ENCODE measurements at places on chromosomes 12 and 14.

DNA sequence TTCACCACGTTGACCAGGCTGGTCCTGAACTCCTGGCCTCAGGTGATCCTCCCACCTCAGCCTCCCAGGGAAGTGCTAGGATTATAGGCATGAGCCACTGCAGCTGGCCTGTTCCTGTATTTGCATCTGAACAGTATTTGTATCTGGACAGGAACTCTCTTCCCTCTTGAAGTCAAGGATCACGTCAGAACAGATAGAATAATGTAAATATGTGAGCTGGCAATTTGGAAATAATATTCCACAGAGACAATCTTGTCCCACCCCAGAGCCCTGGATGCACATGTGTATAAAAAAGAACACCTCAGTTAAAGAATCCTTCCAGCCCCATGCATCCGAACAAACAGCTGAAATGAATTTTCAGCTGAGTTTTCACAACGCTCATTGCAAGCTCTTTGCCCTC, 118.3 kb downstream of the VEZT start:
- no peak for DNase-seq

- DNase-seq: no peak
These were observed 130.0 kb downstream of the TMEM117 start for GRCh38 chr12:43965899-43966298.

- no peak for DNase-seq
These were observed at the start of gene PRKD1 for GRCh38 chr14:29927376-29928116. PRKD1 (minus strand) TSS chr14:29927847.

DNA sequence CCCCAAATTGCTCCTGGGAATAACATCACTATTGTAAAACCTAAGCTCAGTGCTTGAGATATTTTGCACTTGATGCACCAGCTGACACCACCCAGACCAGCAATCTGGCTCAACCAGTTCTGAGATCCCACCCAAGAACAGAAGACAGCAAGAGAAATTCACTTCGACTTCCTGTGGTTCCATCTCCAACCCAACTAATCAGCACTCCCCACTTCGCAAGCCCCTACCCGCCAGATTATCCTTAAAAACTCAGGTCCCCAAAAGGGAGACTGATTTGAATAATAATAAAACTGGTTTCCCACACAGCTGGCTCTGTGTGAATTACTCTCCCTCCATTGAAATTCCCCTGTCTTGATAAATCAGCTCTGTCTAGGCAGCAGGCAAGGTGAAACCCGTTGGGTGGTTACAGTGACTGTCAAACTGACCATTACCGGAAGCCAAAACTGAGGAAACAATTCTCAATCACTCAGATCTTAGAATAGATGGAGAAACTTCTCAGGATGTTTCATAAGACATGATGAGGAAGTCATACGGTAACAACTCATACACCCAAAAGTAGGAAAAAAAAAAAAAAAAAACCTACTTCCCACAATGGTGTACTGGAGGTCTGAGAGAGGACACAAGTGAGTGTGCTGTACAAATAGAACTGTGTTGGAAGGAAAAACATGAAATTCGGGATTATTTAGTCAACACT, 92.4 kb downstream of the TMTC1 start:
- no peak for DNase-seq

- DNase-seq: no peak
These were observed 273.1 kb upstream of the NOVA1 start for GRCh38 chr14:26870722-26871617.

GRCh38 chr12:112117685-112118084, 7.7 kb upstream of the TRAFD1 start:
- DNase-seq: no peak

- DNase-seq: no peak
These were observed 15.0 kb upstream of the LTBP2 start for GRCh38 chr14:74627076-74627475.

- no peak for DNase-seq
These were observed 340.2 kb downstream of the C12orf75 start for GRCh38 chr12:105670672-105671071.

DNA sequence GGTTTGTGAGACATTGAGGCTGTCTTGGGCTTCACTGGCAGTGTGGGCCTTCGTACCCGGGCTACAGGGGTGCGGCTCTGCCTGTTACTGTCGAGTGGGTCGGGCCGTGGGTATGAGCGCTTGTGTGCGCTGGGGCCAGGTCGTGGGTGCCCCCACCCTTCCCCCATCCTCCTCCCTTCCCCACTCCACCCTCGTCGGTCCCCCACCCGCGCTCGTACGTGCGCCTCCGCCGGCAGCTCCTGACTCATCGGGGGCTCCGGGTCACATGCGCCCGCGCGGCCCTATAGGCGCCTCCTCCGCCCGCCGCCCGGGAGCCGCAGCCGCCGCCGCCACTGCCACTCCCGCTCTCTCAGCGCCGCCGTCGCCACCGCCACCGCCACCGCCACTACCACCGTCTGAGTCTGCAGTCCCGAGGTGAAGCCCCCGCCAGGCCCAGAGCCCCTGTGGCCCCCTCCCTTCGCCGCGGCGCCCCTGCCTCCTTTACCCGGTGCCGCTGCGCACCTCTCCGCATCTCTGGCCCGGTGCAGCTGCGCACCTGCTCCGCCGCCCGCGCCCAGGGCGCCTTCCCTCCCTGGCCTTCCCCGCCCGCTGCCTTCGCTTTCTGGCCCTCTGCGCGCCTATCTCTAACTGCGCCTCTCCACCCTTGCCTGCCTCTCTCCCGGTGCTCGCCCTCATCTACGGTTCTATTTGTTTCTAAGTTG, at the start of gene ENO2:
TSS of gene ENO2 (plus strand) at position 335 of the 701 bp plus-strand sequence. CDS start 1,253 bp downstream, outside the sequence.
- DNase-seq: no peak

DNA sequence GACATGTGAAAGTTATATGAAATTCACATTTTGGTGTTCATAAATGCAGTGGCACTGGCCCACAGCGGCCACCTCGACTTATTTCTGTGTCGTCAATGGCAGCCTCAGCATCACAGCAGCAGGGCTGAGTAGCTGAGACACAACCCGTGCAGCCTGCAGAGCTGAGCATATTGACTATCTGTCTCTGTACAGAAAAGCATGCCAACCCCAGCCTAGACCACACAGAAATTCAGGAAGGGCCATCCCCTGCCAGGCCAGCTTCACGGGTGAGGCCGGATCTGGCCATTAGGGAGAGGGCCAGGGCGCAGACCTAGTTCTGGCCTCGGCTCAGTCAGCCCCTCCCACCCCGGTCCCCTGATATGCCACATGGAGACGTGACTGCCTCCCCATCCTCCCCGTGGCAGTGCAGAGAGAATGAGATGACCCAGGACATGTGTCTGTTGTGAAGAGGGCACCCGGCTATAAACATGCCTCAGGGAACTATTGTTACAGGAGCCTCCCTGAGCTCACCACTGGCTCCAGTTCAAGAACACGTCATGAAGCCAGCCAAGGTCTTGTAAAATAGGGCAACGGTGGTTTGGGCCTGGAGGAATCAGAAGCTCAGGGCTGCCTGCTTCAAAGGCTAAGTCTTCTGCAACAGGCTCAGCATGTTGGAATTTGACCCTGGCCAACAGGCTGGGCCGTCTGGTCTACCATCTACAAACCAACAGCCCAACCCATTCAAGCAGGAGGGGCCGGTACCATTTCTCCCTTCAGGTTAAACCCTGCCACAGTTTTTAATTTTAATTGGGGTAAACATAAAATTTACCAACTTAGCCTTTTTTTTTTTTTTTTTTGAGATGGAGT, 25.5 kb downstream of the SCARB1 start:
- peak; percentile 97 for DNase-seq

- DNase-seq: no peak
These were observed 66.5 kb upstream of the MAX start for GRCh38 chr14:65168840-65169239.

DNA sequence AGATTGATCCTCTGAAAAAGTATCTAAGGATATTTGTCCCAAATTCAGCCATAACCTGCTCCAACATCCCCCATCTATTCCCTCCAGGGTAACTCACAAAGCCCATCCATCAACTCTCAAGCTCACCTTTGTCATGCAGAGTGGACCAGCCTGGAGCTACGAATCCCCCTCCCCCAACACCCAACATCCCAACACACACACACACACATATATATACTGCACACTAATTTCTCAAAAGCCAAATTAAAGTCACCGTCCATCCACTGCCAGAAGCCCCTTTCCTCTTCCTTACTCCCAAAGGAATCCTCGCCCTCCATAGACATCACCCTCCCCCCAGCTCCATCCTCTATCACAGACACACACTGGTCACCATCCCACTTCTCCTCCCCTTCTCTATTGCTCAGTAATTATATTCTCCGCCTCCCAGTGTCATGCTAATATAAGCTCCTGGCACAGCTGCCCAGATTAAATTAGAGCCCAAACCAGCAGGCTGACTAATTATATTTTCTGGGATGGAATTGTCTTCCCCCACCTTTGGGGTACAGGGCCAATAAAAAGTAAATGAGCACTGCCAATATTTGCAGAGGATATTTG, 13.5 kb upstream of the TESPA1 start:
- no peak for DNase-seq

DNA sequence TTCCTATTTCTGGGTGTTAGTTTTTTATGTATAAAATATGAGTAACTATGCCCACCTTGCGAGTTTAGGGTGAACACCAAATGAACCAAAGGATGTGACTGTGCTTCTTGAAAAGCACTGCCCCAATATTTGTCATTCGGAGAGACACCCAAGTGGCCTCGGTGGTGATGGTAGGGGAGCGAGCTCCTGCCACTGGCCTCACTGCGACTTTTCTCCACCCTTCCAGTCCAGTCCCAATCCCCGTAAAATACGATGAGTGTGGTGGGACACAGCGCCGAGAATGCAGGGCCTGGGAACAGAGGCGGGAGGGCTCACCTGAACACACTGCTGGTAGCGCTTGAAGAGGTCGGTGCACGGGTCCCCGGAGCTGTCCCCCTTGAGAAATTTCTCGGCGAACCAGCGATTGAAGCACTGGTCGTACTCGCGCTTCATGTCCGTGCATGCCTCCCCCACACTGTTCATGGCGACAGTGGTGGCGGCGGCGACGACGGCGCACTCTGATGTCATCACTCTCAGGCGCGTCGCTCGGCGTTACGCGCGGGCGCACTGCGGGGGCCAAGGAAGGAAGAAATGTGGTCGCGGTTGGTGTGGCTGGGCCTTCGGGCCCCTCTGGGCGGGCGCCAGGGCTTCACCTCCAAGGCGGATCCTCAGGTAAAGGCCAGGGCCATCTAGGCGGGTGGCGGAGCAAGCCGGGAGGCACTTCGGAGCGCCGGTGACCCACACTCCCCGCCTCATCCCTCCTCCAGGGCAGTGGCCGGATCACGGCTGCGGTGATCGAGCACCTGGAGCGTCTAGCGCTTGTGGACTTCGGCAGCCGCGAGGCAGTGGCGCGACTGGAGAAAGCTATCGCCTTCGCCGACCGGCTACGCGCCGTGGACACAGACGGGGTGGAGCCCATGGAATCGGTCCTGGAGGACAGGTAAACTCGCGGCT, at the start of the genes GATC and TRIAP1:
TSS of gene GATC (plus strand) at position 534 of the 933 bp plus-strand sequence. CDS start at position 571, 37 bp downstream.
TSS of gene TRIAP1 (minus strand) at position 474 of the 933 bp plus-strand sequence. CDS start at position 462, 12 bp downstream.
- no peak for DNase-seq

DNA sequence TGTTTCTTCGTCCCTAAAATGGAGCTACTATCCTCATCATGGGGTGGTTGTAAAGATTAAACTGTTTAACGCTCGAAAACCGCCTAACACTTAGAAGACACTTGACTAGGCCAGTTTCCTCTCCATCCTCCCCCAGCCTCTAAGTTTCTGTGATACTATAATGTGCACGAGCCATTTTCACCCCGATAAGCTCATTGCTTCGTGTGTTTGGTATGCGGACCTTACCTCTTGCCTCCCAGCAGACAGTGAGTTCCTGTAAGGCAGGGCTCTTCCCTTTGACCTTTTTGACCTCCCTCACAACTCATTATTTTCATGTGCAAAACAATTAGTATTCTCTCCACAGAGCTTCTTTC, 499 bp upstream of the GXYLT1 start:
- DNase-seq: no peak

- DNase-seq: no peak
These were observed 96.7 kb downstream of the RFLNA start for GRCh38 chr12:124391340-124392261.

- DNase-seq: no peak
These were observed 16.2 kb downstream of the LRRC74A start for GRCh38 chr14:76842414-76842813.

DNA sequence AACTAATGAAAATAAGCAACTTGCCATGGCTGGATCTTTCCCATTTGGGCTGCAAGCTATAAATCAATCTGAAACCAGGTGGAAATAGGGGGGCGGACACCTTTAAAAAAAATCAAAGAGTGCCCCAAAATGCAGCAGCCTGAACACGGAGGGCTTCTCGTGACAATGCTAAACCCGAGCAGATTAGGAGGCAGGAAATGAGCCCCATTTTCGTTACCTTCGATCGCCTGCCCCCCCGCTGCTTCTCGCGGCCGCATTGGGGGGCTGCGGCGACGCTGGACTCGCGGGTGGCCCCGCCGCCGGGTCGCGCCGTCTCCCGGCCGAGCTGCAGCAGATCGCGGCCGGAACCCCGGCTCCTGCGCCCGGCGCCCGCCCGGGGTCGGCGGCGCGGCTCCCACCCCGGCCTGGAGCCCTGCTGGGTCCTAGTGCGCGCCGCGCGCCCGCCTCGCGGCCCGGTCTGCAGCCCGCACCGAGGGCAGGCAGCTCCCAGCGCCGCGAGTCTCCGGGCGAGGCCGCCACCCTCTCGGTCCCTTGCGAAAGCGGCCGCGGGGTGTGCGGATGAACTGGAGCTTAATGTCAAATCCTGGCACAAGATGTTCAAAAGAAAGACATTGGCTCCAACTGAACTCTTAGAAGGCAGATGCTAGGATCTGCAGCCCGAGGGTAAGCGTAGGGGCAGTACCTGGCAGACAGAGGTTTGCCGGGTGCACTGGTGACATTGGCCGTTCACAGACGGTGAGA, 201.9 kb upstream of the FOXN3 start:
- DNase-seq: no peak

DNA sequence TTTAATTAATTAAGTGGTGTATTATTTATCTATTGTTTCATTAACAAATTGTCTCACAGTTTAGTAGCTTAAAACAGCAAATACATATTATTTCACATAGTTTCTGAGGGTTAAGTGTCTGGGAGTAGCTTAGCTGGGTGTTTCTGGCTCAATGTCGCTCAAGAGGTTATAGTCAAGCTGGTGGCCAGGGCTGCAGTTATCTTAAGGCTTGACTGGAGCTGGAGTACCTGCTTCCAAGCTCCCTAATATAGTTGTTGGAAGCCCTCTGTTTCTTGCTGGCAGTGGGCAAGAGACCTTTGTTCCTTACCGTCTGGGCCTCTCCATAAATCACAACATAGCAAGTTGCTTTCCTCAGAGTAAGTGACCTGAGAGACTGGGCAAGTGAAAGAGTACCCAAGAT, 66.6 kb downstream of the RAD51B start:
- no peak for DNase-seq

DNA sequence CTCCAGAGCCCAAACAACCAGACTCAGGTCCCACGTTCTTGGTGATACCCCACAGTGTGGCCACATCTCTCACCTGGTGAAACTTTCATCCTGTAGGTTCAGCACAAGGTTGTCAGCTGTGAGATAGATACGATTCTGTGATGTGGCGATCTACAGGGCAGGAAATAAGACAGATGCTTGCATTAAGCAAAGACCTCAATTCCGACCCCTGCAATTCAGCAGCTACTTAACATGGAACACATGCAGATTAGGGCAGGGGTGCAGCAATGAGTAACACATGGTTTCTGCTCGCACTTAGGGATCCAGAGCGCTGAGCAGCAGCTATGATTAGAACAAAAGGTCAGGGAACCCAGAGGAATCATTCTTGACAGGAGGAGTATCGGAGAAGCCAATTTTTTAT, 4.1 kb downstream of the PHB2 start:
- DNase-seq: no peak

GRCh38 chr14:104331871-104332605, 193.7 kb downstream of the KIF26A start:
- DNase-seq: no peak

GRCh38 chr14:77212943-77213678, 31.5 kb downstream of the TMEM63C start:
- peak; percentile 8 for DNase-seq
